ENCODE measurements at places on chromosomes 7 and 10.

DNA sequence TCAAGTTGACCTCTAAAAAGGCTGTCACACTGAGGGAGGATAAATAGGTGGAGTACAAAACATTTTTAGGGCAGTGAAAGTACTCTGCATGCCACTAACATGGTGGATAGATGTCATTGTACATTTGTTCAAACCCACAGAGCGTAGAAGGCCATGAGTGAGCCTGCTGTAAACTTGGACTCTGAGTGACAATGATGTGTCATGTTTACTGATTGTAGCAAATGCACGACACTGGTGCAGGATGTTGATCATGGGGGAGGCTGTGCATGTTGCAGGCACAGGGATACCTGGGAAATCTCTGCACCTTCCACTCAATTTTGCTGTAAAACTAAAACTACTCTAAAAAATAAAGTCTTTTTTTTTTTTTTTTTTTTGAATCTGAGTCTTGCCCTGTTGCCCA lies 52.5 kb upstream of the GRID1 start:
- DNase-seq: no peak

DNA sequence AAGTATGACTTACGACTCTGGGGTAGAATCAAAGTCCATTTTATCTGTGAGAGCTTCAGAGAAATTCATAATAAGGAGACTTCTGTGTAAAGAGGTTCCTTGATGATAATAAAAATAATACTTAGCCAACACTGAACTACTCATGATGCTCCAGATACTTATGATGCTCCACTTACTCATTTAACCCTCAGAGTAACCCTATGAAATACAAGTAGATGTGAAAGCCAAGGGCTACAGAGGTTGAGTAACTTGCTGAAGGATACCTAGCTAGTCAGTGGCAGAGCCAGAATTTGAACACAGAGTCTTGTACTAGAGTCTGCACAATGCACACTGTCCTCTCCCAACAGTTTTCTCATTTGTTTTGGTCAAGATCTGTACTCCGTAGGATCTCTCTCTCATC lies 89.5 kb downstream of the HECW1 start:
- DNase-seq: no peak

GRCh38 chr7:20776942-20777341 lies 9.7 kb downstream of the SP8 start:
- DNase-seq: no peak

DNA sequence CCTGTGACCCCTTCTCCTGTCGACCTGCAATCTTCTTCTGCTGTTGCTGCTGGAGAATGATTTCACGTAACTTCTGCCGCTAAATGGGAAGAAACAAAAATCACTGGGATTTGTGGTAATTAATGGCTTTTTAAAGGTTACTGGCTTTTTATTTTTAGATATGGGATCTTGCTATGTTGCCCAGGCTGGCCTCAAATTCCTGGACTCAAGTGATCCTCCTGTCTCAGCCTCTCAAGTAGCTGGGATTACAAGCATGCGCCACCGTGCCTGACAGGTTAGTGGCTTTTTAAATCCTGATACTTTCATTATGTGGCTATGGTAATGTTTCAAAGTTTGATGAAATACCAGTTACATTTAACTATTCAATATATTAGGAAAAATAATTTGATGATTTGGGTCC lies 154.6 kb downstream of the GALNT11 start:
- DNase-seq: no peak

GRCh38 chr7:143279186-143280098 lies 5.3 kb upstream of the TMEM139 start:
- no peak for DNase-seq
